NCI-H187 treated with DMSO at 0.1 percent for 48 hours (cell line): ENCODE measurements at places on chromosomes 1 and 21.

DNA sequence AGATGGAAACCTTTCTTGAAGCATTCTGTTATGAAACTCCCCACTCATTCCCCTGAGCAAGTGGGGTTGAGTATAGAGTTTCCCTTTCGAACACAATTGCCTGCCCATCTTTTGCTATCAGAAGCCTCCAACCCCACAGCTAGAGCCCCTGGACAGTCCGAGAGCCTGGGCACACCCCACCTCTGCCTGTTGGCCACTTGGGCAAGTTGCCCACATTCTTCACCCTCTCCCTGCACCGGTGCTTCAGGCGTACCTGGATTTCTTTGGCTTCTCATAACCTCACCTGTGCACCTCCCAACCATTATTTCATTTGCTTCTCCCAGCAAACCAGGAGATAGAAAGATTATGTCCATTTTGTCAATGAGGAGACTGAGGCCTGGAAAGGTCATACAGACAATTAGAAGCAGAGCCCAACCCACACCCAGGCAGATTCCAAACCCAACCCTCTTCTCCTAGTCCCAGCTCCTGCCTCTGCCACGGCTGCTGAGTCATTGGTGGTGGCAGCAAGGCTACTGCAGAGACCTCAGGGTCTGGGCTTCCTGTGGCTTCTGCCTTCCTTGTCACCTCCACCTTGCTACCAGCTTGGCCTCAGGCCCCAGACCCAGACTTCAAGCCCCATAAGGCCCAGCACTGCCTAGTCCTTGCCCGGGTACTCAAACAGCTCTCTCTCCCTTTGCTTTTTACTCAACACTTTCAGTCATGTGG, 118.7 kb upstream of the ZBTB40 start:
- DNase-seq: no peak

DNA sequence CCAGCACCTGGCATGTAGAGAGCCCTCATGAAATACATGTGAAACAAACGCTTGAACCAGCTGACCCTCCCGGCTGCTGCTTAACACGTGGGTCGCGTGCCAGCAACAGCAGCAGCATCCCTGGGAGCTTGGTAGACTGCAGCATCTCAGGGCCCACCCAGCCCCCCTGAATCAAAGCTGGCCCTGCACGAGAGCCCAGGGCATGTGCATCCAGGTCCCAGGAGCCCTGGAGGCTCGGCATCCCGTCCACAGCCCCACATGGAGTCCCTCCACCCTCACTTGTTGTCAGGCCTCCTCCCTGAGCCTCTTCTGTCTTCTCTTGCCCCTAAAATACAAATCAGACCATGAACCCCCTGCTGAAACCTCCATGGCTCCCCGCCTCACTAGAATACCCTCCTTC, 123.1 kb downstream of the MATN1 start:
- no peak for DNase-seq

- no peak for DNase-seq
Observed at GRCh38 chr1:201307760-201308499, 24.6 kb downstream of the PKP1 start.

DNA sequence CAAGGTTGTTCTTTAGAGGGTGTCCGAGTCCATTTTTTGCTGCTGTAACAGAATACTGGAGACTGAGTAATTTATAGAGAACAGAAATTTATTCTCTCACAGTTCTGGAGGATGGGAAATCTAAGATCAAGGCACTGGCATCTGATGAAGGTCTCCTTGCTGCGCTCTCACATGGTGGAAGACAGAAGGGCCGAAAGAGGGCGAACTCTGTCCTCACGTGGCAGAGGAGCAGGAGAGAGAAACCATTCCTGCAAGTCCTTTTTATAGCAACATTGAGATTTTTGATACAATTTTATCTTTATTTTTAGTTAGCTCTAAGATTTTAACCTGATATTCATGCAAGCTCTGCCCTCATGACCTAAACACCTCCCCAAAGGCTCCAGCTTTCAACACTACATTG, 48.3 kb downstream of the ATG4C start:
- no peak for DNase-seq

DNA sequence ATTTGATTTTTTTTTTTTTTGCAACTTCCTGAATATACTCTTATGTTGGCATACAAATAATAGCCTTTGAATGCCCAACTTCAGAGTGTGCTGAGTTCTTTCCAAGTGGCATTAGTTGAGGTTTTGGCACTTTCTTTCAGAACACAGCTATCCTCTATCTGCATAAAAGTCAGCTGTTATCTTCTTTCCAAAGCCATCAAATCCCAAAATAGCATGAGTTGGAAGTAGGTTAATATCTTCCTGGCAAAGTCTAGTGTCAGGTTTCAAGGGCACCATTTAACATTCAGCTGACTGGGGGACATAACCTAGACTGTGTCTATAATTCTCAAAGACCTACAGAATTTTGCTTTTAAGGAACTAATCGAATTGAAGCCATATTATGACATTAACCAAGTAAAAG, 223.9 kb downstream of the PLPP3 start:
- DNase-seq: no peak
